ENCODE measurements at places on chromosomes 12 and 14. TPM values are rescaled to one million over a fixed set of nuclear protein-coding genes. Genes with fewer than 3 reads are reported as not detected.
A peak's percentile ranks its signal among the peaks of the same experiment; 100 is the strongest.

DLST gene
- 52.2 TPM for total RNA-seq

KRT73 gene
- total RNA-seq, result not detected

P3H3 gene
- total RNA-seq, result 14.1 TPM

OR6C2 gene
- total RNA-seq, result not detected

KRT79 gene
- total RNA-seq, result not detected

FAM216A gene
- total RNA-seq, result 87.5 TPM

TRHDE gene
- 0.22 TPM for total RNA-seq

KCNK10 gene
- 11.0 TPM for total RNA-seq

FAM90A1 gene
- not detected for total RNA-seq

MMAB gene
- total RNA-seq, result 34.5 TPM

PLEKHH1 gene
- total RNA-seq, result 17.6 TPM

SERPINA9 gene
- not detected for total RNA-seq

JKAMP gene
- 134 TPM for total RNA-seq

SUDS3 gene
- 64.3 TPM for total RNA-seq

CYP27B1 gene
- 0.99 TPM for total RNA-seq

- DNase-seq, result no peak
These were observed 131.0 kb upstream of the EEA1 start for GRCh38 chr12:93059925-93060665.

GRCh38 chr14:74656964-74657363, 44.9 kb upstream of the LTBP2 start:
- DNase-seq, result no peak

GRCh38 chr14:82492157-82492556, 958.5 kb upstream of the SEL1L start:
- DNase-seq, result no peak

GRCh38 chr12:76920172-76921099, 41.6 kb upstream of the CSRP2 start:
- DNase-seq, result no peak

GRCh38 chr14:76998910-76999309, 29.6 kb downstream of the IRF2BPL start:
- DNase-seq, result no peak

DNA sequence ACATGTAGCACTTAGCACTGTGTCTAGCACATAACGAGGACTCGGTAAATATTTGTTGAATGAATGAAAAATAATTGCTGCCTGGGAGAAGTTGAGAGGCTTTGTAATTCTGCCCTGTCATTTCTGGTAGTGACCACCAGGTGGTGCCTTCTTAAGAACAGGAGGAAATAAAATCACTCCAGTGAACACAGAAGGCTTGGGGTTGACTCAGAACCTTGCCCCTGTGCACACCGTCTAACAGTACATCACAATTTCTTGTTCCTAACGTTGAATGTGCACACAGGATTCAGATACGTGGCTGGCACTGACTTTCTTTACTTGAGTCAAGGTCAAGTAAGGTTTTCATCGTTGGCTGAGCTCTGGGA, 91.8 kb downstream of the RGS6 start:
- peak; percentile 72 for DNase-seq

GRCh38 chr14:86708846-86709339, 1178.9 kb downstream of the FLRT2 start:
- no peak for DNase-seq

DNA sequence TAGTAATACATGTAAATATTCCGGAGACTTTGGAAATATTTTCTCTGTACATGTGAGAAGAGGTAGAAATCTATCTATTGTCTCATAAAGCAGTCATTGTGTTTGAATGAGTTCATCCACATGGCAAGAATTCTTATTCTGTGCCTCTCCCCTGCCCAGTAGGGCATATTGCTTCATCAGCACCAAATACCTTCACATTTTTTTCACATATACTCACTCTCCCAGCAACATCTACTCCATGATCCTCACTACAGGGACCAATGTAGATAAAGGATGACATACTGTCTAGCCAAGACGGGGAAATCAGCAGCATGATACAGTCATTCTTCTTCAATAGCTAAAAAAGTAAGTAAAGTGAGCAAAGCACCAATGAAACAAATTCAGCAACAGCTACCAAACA, 1.3 kb upstream of the TAS2R14 start:
- no peak for DNase-seq

GRCh38 chr12:2168808-2169207, 116.0 kb downstream of the CACNA1C start:
- DNase-seq, result no peak

GRCh38 chr12:10700581-10700980, 22.5 kb downstream of the YBX3 start:
- DNase-seq, result no peak

DNA sequence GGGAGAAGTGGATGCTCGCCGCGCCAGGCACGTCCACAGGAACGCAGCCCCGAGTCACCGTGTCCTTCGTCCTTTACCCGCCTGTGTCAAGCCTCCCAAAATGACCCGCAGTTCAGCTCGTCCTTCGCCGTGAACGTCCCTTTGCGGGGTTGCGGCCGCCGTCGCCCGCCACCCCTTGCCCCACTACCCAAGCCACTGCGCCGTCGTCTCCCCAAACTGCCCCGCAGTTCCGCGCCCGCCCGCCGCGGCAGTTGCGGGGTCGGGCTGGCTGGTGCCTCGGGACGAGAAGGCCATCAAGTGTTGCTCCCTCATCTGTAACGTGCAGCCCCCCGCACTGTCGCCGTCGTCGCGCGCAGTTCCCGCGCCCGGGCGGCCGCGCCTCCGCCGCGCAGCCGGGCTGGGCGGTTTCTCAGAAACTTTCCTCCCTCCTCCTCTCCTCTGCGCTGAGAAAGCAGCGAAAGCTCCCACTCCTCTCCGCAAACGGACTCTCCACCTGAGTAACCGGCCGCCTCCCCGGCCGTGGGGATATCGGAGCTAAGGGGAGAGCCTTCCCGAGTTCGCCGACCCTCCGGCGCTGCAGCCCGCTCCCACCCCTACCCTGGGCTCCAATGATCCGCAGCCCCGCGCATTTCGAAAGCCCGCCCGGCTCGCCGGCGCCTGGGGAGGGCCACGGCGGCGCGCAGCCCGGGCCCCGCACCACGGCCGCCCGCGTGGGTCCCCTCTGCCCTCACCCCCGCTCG, 6.7 kb downstream of the CDKN1B start:
- peak; percentile 64 for DNase-seq

- DNase-seq, result no peak
These were observed 43.4 kb upstream of the AMN start for GRCh38 chr14:102878970-102879460.

- DNase-seq, result no peak
These were observed 13.7 kb upstream of the TCTN1 start for GRCh38 chr12:110600254-110600653.

- DNase-seq, result no peak
These were observed 154.5 kb upstream of the CLEC14A start for GRCh38 chr14:38410442-38410841.

DNA sequence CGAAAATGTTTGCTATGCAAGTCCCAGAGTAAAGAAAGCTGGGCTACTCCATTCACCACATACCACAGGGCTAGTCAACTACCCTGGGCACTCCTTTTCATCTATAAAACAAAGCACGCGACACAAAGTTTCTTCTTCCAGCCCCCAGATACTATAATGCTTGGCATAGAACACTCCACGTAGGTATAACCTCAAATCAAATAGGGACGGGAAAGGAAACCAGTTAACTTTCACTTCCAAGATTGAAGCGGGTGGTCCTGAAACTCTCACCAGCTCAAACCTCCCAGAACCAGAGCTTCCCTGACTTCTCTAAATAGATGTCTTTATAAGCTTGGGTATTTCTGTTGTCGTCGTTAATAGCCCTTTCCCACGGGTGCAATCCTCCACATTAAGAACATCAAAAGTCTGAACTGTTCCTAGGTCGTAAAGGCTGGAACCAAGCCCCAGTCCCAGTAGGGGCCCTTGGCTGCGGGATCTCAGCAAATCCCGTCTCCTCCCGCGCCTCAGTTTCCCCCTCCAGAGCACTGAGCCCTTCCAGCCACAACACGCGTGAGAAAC, 647 bp downstream of the LGMN start:
- DNase-seq, result peak; percentile 55

GRCh38 chr12:123761841-123762714, at the start of gene DNAH10:
TSS of gene DNAH10 (plus strand) at chr12:123762301. CDS start at chr12:123762337, 36 bp downstream.
- peak; percentile 92 for DNase-seq

- no peak for DNase-seq
These were observed 188.2 kb downstream of the TMTC2 start for GRCh38 chr12:82874945-82875344.

- DNase-seq, result no peak
These were observed 1154.7 kb upstream of the FLRT2 start for GRCh38 chr14:84375235-84375634.

DNA sequence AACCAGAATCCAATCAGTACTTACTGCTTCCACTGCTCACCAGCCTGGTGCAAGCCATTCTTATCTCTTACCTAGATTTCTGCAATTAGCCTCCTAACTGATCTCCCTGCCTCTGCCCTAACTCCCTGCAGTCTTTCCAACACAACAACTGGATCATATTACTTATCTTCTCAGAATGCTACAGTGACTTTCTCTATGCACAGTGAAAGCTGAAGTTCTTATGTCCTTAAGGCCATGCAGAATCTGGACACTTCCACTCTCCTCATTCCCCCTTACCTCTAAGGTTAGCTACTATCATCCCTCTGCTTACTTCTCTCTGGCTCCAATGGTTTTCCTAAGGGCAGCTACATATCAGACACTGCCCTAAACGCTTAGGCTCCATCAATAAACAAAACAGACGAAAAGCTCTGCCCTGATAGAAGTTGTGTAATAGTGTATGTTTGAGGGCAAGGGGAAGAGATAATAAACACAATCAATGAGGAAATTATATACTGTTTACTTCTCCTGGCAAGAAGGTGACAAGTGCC, 4.0 kb downstream of the KTN1 start:
- no peak for DNase-seq

GRCh38 chr12:57145460-57146059, 1.9 kb downstream of the LRP1-AS start:
- DNase-seq, result no peak

DNA sequence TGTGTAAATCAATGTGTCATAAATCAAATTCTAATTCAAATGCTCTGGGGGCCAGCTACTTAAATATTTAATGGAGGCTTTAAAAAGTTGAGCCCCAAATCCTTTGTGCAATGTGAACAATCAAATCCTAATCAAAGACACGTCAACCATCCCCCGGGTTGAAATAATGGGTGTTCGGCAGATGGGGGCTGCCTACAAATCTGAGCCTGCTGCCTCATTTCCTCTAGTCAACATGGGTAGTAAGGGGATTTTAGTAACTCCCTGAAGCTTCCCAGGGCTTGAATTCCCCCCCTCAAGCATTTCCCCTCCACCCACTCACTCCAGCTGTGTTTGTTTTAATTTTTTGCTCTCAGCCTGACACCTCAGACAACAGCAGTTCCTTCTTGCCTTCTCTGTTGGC, 37.8 kb downstream of the SRRM4 start:
- no peak for DNase-seq

DNA sequence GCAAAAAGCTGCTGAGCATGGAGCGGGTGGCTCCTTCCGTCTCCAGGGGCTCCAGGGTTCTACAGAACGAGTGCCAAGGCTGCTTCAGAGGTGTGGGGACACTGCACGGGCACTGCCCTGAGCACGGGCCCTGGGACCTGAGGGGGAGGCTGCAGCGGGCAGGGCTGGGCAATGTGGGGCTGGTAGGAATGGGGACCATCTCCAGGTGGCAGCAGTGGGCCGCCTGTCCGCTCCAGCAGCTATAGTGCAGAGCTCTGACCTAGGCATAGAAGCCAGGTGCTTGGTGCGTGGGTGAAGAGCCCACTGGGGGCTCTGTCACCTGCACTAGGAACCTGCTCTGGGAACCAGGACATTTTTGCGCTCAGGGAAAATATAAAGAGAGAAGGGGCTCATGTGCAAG, 22.3 kb downstream of the HDAC7 start:
- DNase-seq, result peak; percentile 54

- DNase-seq, result peak; percentile 83
These were observed at the start of gene TRHDE for GRCh38 chr12:72272091-72272661. TSS of gene TRHDE (plus strand) at chr12:72272370. CDS start at chr12:72272644, 274 bp downstream.

- DNase-seq, result no peak
These were observed 365.5 kb downstream of the CCDC91 start for GRCh38 chr12:28555748-28556147.

- DNase-seq, result no peak
These were observed 24.7 kb upstream of the CSRNP2 start for GRCh38 chr12:51108136-51108535.

DNA sequence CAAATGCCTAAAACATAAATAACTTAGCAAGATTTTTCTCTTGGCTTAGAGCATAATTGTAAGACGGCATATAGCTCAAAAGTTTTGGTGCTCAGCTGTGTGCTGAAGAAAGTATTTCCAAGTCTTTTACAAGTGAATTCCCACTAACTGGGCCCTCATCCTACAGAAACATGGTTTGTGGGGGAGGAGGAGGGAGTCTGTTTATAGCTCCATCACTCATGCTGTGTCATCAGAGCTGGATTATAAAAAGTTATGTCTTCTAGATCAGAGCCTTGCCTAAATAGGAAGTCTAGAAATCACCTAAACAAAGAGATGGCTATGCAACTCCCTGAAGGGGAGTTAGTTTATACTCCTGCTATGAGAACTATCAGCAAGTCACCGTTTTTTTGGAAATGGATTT, 65.9 kb upstream of the OTOGL start:
- no peak for DNase-seq

GRCh38 chr12:8916154-8916553, 1.8 kb downstream of the PHC1 start:
- no peak for DNase-seq

- DNase-seq, result no peak
These were observed 165.5 kb upstream of the PLXNC1 start for GRCh38 chr12:93982771-93983315.

DNA sequence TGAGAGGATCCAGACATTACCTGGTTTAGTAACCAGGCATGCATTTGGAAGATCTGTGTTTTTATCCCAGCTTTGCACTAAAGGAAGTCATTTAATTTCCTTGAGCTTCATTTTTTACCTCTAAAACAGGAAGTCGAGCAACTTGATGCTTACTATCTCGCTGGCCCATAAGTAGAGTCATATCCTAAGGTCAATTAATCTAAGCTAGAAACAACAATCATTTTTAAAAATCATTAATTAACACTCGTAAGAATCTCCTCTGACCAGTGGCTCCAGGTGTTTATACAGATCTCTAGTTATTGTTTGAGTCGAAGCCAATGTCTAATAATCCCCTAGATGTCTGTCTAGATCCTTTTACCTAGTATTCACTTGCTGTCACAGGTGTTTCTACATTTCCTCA, 355.8 kb upstream of the DCN start:
- no peak for DNase-seq

DNA sequence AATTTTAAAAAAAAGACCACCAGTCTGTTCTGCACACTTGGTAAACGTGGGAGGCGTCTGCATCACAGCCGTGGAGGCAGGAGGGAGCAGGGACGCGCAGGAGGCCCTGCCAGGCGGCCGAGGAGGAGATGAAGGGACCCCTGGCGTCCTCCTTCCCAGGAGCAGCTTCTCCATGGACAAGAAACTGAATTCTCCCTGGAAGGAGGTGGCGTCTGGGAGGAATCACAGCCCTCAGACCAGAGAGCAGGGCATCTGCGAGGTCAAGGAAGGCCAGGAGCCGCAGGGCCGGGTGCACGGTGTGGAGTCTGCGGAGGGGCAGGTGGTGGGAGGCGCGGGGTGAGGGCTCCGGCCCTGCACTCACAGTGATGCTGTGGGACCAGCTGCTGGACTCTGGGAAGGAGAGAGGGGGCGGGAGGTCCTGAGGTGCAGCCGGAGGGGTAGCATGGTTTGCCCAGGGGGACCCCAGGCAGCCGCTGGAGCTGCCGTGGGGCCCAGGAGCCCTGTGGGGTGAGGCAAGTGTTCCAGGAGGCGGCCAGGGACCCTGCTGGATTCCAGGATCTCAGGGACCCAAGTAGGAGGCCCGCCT, 73.5 kb upstream of the GALNT9 start:
- no peak for DNase-seq

Measured in neural progenitor cell (in vitro differentiated cells).